ENCODE measurements at places on chromosomes 1 and 21.

DNA sequence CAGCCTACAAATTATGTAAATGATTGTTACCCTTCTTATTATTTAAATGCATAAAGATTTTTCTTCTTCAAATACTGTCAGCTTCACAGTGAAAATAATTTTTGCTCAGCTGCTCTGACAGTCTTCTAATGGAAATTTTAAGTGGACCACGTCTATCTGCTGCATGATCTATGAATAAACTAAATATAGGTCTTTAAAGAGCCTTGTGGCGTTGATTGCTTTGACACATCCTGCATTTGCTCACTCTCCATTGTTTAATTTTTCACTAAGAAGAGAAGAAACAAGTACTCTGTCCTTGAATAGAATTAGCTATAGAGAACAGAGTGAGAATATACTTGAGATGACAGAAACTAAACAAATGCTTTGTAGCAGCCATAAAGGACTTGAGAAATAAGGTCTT lies 826.1 kb downstream of the MRPL39 start:
- no peak for DNase-seq

DNA sequence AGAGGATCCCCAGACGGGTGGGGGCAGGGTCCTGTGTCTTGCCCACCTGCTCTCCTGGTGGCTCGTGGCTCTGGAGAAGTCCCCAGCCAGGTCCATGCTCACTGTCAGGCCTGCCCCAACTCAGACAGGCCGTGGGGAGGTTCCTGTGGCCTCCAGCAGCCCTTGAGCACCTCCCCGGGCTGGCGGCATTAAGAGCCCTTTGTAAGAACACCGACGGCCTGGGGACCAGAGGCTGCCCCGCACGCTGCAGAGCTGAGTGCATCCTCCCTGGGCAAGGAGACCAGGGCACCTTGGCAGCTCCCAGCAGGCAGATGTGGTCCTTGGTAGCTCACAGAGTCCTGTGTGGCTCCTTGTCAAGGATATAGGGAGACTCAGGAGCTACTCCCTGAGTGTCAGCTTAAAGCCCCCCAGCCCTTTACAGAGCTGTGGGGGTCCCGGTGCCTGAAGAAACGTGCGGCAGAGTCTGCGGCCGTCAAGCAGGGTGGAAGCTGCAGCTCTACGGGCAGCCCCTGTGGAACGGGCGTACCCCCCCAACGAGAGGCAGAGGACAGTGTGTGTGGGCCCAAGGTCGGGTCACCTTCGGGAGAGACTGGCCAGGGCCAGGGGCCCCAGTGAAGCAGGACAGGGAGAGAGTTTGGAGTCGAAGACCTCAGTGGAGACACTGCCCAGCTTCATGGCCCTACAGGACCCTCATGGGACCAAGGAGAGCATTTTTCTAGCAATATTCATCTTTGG lies 118.6 kb downstream of the PRDM16 start:
- DNase-seq = no peak

DNA sequence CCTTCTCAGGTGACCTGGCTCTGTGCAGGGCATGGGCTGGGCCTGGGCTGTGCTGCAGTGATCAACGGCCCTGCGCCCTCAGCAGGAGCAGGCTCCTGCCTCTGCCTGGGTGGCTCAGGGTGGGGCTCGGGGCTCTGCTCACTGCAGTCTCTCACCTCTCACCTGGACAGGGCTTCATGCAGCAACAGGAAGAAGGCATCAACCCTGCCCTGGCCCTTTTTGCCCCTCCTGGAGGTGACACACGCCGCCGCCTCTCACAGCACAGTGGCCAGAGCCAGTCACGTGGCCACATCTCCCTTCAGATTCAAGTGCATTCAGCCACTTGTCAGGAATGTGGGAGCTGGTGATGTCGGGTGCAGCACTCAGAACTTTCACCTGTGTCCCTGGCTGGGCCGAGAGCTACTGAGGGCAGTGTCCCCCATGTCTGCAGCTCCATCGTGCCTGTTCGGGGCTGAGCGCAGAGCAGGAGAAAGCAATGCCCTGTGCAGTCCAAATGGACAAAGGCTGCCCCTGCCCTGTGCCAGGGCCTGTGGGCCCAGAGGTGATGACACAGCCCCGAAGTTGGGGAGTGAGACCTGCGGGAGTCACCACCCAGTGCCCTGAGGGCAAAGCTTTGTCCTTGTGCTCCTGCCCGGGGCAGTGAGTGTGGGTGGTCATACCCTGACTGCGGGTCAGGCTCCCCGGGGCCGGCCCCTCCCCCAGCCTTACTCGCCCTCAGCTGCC lies 314.0 kb downstream of the PTPRU start:
- DNase-seq = no peak

DNA sequence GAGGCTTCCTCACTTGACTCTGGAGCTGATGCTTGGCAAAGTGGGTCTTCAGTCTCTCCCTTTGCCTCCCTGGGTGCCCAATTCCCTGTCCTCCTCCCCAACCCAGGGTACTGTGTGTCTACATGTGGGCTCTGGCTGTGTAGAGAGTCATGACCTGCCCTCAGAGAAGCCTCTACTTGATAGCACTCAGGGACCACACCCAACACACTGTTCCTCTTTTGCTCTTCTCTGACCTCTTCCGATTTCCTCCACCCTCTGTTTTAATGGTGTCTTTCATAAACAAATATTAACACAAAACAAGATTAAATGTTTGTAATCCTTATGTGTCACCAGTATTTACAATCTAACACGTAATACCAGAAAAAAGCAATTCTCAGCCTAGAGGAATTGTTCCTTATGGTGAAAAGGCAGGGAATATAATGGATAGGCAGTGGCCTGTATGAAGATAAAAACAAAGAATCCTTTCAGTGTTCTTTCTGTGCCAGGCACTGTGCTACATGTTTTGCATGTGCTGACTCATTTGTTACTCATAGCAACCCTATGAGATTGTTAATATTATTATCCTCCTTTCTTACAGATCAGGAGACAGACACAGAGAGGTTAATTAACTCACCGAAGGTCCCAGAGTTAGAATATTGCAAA lies 58.2 kb downstream of the HSD3B1 start:
- DNase-seq = no peak

- no peak for DNase-seq
These were observed 20.4 kb upstream of the PDE9A start for GRCh38 chr21:42632771-42633690.

DNA sequence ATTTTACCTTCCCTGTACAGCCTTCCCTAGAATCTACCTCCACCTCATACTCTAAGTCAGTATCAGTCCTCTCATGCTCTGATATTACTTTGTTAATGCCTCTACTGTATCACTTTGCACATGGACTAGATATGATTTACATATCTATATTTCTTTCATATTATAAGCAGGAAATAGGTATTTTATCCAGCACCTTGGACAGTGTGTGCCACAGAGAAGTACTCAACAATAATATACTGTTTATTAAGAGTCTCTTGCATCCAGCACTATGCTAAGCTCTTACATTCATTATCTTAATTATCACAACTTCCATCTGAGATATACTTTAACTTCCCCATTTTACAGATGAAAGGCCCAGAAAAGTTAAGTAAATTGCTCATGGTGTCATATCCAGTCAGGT lies 247.9 kb upstream of the DAB1 start:
- no peak for DNase-seq

All from GF-D8 (cell line).